ENCODE measurements at places on chromosomes 1 and 21.

- DNase-seq, result no peak
These were observed 159.3 kb upstream of the LMO4 start for GRCh38 chr1:87169263-87169910.

DNA sequence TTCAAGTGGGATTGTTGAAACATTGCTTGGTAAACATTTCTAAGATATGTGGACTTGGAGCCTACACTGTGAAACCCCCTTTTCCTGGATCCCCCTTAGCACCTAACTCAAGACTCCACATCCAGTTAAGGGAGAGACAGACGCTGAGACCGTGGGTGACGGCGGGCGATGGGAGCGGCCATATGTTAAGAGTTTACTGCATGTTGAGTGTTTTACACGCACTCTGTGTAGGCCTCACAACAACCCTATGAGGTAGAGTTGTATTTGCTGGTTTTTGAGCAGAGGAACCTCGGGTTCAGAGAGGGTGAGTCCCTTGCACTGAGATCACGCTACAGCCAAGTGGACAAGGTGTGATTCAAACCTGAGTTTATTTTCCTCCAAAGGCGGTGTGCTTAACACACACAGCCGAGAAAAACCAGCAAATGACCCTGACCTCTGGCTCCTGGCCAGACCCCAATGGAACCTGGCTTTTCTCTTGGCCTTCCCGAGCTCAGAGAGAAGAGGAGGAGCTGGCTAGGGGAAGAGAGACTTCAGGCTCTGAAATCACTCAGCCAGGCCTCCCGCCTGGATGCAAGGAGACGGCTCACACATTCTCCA, 46.9 kb upstream of the GOLT1A start:
- DNase-seq, result no peak

DNA sequence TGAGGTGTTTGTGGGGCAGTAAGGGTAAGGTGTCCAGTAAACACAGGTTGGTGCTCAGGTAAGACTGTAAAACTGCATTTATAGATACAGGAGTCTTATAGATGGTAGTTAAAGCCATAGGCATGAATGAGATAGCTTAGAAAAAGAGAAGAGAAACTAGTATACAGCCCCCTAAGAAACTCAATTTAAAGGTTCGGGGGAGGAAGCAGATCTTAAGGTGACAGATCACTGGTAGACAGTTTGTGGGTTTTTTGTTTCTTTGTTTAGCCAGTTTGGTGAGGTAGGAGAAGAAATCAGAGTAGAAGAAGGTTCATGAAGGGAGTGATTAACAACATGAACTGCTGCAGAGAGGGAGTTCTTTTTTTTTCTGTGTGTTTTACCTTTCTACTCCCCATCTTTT, 6.1 kb upstream of the AGO3 start:
- DNase-seq, result no peak

DNA sequence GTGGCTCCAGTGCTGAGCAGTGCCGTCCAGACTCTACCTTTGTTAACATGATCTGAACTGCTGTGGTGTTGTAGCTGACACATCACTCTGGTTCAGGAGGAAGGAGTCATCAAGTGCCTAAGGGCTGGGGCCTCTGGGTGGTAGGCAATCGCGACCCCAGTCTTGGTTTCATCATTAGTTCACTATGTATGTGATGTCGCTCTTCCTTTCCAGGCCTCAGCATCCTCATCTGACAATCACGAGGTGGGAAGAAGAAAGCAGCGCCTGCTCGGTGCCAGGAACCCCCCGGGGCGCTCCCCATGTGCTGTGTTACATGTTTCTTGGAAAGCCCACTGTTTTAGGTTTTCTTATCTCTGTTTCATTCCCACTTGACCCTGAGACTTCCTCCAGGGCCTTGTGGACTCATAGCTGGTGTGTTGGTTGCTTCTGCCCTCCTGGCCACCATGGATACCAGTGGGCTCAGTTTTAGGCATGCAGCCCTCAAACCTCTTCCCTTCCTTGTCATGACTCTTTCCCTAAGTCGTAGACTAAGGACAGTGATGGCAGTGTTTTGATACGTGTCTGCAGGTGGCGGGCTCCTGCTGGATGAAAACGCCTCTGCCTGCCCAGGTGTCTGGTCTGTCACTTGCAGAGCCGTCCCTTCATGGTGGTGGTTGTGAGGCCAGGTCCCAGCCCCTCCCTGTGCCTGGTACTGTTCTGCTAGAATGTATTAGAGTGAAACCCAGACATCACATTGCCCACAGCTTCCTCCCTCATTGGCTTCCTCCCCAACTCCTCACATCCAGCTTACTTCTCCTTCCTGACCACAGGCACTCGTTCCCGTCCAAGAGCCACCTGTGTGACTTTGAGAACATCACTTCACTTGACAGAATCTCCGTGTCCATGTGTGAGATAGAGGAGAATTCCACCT, 17.2 kb upstream of the FOXO6 start:
- DNase-seq, result no peak

- DNase-seq, result no peak
These were observed 135.2 kb downstream of the PCBP3 start for GRCh38 chr21:45778686-45779085.

- DNase-seq, result peak; percentile 44
These were observed 8.9 kb upstream of the RAB3GAP2 start for GRCh38 chr1:220281159-220281574.

GRCh38 chr1:212827831-212828278, 19.6 kb downstream of the SPATA45 start:
- no peak for DNase-seq

- no peak for DNase-seq
These were observed 94.4 kb downstream of the RERE start for GRCh38 chr1:8723010-8723409.

DNA sequence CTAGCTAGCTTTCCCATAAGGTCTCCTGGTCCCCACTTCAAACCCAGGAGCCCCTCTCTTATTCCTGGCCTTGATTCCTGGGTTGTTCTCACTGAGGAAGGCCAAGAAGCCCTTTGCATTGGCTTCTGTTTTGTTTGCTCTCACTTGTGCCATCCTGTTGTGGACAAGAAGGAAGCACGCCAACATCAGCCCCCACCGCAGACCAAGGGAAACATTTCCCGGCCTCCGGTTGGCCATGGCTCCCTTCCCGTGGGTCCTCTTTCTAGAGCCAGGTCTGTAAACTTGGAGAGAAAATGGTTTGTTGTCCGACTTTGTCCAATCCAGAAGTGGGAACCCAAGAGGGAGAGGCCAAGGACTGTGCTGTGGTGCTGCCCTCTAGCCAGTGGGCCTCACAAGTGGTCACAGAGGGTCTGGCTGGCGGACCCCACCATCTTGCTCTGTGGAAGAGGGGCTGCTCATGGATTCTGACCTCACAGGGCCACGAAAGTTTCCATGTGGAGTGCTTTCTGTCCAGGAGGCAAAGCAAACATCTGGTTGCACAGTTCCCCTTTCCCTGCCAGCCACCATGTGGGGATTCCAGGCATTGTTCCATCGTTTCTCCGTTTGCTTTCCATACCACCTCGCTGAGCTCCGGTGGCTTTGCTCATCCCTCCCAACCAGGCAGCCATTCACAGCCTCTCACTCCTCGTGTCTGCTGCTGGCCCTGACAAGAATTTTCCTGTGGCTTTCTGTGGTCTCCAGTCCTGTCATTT, 18.9 kb upstream of the TENT5C start:
- no peak for DNase-seq

DNA sequence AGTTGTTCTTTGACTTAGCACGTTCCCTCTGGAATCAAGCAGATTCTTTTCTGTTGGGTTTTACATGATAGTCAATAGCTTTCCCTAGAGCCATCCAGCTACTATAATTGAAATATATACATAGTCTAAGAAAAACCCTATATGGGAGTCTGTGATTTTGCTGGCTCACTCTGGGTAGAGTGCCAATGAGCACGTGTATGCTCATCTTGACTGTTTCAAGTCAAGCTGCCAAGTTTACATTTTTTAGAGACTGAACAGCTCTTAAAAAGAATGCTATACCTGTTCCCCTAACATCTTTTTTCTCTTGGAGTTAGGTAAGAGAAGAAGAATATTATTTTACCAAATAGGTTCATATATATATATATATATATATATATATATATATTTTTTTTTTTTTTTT, 182.8 kb upstream of the NRIP1 start:
- no peak for DNase-seq

DNA sequence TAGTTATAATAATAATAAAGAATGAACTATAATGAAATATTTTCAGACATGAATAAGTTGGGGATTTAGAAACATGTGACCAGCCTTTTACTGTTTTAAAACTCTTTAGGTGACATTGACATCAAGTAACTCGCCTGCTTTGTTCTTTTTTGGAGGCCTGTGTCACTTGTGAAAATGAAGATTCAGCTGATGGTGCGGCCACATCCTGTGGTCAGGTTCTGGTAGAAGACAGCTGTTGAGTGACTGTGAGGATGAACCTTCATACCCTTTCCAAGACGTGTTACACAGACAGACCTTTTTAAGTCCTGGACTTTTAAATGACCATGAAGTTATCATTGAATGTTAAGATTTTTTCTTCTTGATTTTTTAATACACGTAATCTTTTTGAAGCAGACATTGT, 10.3 kb downstream of the UTS2 start:
- no peak for DNase-seq

GRCh38 chr1:159927849-159928431, 2.6 kb upstream of the TAGLN2 start:
- DNase-seq, result no peak

DNA sequence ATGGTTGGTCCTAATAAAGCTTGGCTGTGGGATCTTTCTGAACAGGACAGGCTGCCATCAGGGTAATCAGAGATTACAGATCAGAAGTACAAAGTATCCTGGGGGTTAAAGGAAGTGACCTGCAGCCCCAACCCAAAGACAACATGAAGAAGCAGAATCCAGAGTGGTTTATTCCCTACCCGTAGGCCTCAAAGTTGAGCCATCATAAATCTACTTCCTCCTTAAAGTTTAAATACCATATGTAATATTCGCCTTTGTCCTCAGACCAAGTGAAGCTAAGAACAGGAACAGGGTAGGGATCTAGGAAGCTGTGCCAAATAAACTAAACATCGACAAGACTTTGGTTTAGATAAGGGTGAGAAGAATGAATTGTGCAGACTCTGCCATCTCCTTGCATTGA, 15.9 kb upstream of the DHX9 start:
- no peak for DNase-seq

DNA sequence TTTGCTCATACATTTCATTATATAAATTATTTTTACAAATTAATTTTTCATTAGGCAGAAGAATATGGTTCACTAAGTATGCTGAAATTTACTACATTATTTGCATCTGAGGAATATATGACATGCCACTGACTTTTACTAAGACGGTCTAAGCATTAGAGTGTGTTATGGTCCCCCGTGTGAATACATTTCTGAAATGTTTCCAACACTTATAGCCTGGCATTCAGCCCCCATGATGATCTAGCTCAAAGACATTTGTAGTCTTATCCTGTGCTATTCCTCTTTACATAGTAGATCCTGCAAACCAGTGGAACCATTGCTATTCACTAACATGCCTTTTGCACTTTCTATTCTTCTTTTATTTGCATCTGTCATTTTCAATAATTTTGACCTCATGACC, 1878.0 kb downstream of the MRPL39 start:
- no peak for DNase-seq

DNA sequence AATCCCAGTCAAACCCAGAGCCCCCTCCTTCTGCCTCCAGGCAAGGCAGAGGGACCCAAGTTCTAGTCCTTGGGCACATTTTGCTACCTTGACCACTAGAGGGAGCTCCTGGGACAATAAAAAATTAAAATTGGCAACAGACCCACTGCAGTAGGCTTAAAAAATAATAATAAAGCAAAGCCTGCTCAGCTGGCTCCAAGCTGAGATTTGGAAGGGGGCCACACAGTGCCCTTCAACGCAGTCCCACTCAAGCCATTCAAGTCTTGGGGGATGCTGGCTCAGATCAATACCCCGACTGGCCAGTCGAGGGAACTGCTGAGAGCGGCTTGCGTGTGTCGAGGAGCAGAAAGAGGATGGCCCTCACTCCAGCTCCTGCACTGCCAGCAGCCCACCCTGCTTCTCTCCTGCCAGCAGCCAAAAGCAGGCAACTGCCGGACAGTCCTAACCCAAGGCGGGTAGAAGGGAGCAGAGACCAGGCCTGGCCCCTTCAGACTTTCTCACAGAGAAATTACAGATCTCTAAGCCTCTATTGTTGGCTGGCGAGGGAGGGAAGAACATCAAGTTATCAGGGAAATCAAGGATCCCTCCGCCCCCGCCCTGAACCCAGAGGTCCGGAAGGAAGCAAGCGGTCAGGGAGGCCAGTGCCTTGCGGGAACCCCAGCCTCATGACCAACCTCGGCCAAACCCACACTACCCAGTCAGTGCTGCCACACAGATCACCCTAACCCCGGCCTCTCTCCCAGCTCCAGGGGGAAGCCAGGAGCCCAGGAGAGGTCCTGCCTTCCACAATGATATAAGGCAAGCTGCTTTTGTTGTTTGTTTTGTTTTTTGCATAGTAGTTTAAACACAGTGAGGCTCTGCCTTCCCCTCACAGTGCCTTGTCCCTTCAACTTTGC, 4.9 kb upstream of the ALDH4A1 start:
- peak; percentile 80 for DNase-seq

GRCh38 chr1:61343734-61344420, 261.5 kb downstream of the NFIA start:
- no peak for DNase-seq

DNA sequence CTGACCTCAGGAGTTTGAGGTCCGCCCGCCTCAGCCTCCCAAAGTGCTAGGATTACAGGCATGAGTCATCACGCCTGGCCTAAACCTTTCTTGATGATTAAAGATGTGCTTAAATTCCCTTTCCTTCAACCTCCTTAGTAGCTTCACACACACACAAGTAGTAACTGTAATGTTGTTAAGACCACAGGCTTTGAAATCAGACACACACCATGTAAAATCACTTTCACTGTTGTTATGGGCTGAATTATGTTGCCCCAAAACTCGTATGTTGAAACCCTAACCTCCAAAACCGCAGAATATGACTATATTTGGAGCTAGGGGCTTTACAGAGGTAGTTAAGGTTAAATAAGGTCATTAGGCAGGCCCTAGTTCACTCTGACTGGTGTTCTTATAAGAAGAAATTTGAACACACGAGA, 180.2 kb downstream of the NR5A2 start:
- no peak for DNase-seq

Data from fibroblast of pulmonary artery (primary cell).